ENCODE measurements at places on chromosomes 16 and 17.

GRCh38 chr17:32719689-32720088 is 157.2 kb downstream of the MYO1D start:
- DNase-seq, result no peak

GRCh38 chr17:67151717-67152116 is 93.3 kb downstream of the HELZ start:
- DNase-seq, result no peak

GRCh38 chr17:50918071-50918932 is 52.1 kb upstream of the TOB1 start:
- DNase-seq, result peak; percentile 78

- no peak for DNase-seq
These were observed 15.2 kb downstream of the CD300LF start for GRCh38 chr17:74697515-74697914.

DNA sequence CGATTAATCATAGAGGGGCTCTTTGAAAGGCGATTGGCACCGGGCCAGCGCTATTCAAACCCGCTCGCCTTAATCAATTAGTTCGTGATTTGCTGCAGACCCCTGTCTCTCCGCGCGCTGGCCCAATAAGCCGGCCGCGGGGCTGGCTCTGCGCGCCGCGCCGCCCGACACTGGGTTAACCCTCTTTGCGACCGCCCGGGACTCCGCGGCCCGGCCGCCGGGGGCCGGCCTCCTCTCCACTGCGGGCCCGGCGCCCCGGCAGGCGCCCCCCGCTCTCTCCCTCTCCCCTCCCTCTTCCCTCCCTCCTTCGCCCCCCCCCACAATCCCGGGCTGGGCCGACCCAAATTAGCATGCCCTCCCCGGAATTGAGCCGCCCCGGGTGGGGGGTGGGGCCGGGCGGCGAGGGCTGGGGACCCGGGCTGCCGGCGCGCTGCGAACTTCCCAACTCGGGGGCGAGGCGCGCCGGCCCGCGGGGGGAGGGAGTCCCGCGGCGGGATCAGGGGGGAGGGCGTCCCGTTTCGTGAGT is 428 bp upstream of the SALL1 start:
- DNase-seq, result no peak

DNA sequence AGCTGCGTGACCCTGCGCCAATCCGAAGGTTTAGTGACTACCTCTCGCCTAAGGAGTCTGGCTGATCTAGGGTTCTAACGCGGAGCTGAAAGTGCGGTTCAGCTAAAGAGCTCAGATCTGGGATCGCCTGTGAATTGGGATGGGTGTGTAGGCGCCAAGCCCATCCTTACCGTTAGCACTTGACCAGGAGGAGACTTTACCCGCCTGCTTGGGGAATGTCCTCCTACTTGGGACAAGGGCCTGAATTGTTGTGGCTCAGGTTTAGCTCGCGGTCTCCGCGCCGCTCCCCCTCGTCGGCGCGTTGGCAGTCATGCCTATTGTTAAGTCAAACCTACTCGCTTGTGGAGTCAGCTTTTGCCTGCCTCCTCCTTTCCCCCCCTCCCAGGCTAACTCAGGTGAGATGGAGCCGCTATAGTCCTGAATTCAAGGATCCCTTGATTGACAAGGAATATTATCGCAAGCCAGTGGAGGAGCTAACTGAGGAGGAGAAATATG is 480 bp downstream of the MRPS7 start:
- DNase-seq, result no peak

GRCh38 chr17:69485901-69486643 is 71.6 kb downstream of the MAP2K6 start:
- no peak for DNase-seq

Measured in T47D (cell line).